ENCODE measurements at places on chromosomes 13 and 19.

DNA sequence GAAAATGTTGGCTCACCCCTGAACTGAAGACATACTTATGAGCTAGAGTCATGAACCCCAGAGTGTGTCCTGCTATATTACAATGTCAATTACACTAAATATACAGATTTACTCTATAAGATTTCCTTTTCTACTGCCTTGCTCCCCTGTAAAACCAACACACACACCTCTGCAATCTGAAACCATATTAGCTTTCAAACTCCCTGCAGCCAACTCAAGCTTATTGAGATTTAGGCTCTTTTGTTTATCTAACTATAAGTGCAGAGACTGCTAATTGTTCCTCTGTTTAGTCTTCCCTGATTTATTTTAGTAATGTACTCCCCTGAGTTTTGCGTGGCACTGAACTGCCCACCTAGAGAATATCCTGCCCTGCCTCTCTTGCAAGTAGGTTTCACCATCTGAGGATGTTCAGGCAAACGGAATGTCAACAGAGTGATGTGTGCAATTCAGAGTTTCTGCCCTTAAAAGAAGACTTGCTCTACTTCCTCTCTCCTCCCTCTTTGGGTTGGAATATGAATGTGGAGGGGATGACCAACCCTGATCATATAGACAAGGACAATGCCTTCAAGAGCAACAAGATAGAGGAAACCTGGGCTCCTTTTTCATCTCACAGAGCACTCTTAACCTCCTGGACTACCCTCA is 22.3 kb downstream of the FAM216B start:
- DNase-seq, result no peak

DNA sequence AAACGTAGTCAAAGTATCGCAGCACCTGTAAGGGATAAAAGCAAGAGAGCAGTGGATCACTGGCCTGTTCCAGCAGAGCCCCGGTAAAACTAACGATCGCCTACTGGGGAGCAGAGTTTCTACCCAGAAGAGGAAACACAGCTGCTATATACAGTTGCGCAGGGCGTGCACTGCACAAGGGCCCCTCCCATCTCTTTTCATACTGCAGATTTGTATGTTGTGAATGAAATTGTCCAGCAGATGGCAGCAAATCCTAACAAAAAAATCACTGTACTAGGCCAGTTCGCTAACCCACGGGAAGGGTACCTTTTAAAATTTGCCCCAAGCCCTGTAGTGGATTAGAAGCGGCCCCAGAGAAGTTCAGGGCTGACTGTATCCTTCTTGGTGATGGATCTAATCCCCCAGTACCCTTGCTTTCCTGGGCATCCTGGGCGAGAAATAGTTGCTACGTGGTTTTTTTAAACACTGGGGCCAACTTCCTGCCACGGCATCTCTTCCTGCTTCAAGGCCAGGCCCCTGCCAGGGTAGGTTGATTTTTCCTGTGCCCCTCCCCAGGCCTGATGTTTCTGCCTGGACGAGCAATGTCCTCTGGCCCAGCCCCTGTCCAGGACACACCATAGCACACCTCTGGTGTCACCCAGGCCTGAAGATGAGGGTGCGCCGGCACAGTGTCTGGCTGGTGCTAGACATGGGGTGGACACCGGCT is 127.0 kb downstream of the IER2 start:
- DNase-seq, result peak; percentile 20

- no peak for DNase-seq
Measured at GRCh38 chr19:3249408-3249807, 24.9 kb downstream of the CELF5 start.

GRCh38 chr19:15790096-15790495 is 2.6 kb downstream of the OR10H5 start:
- DNase-seq, result no peak

DNA sequence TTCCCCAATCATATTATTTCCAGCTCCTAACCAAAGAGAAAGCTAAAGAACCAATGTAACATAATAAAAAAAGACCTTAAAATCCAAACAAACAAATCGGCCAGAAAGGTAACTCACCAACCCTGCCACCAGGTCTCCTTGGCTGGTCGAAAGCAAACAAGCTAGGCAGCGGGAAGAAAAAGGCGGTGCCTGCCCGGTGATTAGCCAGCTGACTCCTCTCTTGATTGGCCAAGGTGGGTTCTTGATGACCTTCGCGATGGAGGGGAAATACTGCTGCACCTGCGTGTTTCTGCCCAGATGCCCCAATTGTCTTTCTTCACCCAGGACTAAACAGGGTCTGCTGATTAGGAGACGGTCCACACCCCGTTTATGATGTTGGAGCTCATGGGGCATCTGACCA is at the start of gene NLRP11:
NLRP11 (minus strand) TSS at position 154 of the 400 bp plus-strand sequence. CDS start 13,825 bp downstream, outside the sequence.
- no peak for DNase-seq

DNA sequence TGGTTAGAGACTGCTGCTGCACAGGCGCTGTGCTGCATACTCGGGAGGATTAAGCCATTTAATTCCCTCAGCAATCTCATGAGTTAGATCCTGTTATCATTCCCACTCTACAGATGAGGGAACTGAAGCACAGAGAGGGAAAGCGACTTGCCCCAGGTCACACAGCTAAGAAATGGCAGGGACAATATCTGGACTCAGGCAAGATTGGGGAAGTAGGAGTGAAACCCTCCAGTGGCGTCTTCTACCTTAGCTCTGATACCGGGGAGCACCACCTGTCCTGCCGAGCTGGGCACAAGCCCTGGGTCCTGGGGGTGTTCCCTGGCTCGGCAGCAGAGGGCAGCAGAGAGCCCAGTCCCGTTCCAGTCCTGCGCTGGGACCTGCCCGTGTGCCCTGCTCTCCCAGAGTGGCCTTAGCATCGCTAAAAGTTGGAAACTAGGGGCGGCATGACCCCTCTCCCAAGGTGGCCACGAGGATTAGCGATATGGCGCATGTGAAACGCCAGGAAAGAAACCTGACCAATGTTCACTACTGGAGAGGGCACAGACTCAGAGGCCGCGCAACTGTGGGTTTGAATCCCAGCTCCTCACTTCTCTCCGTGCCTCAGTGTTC is 20.5 kb downstream of the CYTH2 start:
- peak; percentile 81 for DNase-seq

- no peak for DNase-seq
Measured at GRCh38 chr19:49718991-49719390, 28.1 kb downstream of the CPT1C start.

Data from stimulated activated CD4-positive, alpha-beta T cell treated with anti-CD3 and anti-CD28 coated beads, Interleukin-1b, Interleukin-23, amount 100 ng/mL, for 4 hours (primary cell).